ENCODE measurements at places on chromosomes 5 and 9.

DNA sequence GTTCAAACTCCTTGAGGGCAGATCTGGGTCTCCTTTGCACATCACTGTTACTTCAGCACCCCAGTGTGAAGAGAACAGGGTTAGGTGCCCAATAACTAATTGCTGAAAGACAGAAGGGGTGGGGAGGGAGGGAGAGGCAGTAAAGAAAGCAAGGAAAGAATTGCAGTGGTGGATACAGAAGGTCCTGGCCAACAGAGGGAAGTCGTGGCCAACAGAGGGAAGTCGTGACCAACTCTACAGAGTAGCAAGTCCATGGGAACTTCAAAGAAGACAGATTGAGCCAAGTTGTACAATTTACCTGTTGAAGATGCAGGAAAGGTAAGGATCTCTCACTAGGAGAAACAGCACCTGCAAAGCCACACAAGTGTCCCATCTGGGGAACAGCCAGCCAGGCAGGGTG, 27.0 kb downstream of the CCNJL start:
- no peak for ATAC-seq

DNA sequence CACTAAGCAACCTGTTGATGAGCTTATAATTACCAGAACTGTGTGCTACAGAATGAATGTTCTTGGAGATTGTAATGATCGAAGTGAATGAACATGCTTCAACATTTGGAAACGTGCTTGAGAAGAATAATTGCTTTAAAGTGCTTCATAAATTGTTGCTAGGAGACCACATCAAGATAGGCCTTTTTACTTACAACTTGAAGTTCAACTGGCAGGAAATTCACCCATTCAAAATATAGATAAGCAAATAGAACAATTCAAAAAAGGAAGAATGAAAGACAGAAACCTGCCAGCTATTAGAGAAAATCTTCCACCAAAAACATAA, 38.0 kb upstream of the SLC44A1 start:
- no peak for ATAC-seq

DNA sequence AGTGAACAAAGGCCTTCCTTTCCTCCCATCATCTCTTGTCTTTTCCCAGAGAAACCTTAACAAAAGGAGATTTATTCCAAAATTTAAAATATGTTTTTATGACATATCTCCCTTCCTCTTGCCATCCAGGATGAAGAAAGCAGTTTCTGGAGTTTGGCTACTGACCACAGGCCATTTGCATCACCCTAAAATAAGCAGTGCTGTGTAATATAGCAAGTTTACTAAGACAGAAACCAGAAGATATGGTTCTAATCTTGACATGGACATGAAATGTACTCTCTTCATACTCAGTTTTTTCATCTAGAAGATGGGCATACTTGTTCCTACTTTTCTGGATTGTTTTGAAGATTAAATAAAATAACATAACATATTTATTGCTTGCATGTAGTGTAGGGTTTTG, 50.2 kb upstream of the ZFAND5 start:
- ATAC-seq, result no peak

DNA sequence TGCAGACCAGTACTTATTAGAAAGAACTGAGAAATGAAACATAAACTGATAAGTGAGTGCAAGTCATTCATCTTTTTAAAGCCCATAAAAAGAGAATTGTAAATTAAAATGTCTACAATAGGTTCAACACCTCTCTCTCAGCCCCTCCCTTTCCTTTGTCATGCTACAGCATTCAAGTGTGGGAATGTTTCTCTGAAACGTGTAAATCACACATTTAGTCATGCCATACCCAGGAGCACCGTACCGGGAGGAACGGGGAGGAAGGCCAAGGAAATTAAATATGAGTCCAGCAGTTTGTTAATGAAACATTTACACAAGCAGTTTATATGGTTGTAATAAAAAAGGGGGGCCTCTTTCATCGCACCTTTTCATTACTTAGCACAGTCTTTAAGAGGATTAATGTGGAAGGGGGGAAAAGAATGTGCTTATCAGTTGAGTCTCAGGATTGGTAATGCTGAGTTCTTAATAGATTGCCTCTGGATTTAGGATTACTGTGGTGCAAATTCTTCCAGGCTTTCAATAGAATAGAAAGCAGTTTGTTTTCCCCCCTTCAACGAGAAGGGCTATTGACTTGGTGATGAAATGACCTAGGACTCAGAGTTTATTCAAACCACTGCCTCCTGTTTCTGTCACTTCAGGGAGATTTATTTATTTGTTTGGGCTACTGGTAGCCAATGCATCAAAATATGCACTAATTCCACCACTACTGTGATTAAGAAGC, 176.0 kb upstream of the ZNF608 start:
- ATAC-seq, result no peak

DNA sequence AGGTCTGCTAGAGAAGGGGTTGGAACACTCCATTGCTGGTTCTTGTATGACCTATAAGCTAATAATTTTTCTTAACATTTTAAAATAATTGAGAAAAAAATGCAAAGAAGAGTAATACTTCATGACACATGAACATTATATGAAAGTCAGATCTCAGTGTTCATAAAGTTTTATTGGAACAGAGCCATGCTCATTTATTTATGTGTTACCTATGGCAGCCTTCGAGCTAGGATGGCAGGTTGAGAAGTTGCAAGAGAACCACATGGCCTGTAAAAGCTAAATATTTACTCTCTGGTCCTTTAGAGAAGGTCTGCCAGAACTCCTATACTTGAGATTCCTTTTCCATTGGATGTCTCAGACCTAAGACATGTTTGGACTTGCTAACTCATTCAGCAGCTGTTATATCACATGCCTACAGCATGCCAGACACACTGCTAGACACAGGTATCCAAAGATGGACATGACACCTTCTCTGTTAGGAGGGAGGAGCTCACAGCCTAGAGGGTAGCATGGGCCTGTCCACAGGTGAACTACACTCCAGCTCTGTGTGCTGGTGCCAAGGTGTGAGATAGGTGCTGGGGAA, 304.3 kb downstream of the ARHGAP26 start:
- ATAC-seq, result no peak

- ATAC-seq, result no peak
These were observed 32.3 kb upstream of the WDR38 start for GRCh38 chr9:124820698-124821623.

DNA sequence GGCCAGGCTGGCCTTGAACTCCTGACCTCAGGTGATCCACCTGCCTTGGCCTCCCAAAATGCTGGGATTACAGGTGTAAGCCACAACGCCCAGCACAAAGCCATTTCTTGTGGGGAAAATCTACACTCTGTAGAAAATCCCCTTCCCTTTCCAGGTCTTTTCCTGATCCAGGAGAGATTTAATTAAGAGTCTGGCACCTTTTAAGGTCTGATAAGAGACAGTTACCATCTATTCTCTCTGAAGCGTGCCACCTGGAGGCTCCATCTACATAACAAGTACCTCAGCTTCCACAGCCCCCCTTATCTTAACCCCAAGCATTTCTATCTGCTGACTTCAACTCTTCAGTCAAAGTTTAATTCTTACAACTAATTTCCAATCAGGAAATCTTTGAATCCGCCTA, 71.4 kb upstream of the CDK20 start:
- ATAC-seq, result no peak

DNA sequence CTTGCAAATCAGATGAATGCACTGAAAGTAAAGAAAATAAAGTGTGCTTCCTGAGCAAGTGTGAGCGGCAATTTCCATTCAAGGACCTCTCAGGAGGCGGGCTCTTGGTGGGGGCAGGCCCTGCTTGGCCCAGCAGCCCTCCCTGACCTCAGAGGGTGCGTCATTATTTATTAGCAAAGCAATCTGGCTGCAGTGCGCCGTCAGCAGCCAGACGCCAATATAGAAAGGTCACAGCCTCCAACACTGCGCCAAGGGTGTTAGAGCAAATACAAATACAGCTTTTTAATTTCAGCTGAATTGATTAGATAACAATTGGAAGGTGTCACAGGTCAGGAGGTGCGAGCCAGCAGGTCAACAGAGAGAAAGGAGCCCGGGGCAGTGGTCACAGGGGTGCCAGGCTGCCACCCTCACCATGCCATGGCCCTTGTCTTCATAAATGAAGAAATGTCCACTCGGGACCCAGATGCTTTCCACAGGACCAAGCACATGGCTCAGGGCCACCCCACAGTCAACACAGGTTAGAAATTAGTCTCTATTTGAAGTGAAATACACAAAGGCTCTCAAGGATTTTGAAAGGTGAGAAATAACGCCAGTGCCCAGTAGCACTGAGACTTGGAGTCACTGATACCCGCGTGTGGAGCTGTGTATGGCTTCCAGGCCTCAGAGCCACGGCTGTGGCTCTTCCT, 309.8 kb downstream of the IRX2 start:
- ATAC-seq, result no peak

GRCh38 chr9:133104718-133105460, 16.2 kb downstream of the RALGDS start:
- ATAC-seq, result no peak

DNA sequence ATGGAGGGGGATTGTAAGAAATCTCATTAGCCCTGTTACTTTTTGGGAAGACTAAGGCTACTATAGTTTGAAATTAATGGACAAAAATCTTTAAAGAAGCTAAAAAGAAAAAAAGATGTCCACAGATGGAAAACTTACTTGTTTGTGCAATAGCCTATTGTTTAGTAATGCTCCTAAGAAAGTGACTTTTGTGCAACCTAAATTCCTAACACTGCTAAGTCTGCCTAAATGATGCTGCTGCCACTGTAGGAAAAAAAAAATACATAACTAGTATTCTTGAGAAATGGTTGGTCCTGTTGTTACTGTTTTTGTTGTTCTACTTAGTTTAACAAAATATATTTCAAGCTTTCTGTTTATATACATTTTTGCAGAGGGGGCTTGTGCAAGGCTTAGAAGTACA, 108.2 kb upstream of the NR3C1 start:
- no peak for ATAC-seq

DNA sequence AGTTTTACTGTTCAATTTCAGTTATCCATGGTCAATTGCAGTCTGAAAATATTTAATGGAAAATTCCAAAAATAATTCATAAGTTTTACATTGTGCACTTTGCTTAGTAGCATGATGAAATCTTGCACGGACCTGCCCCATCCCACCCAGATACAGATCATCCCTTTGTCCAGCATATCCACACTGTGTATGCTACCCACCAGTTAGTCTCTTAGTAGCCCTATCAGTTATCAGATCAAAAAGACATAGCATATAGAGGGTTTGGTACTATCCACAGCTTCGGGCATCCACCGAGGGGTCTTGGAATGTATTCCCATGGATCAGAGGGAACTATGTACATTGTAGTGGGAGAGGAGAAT, 97.7 kb downstream of the SLC44A1 start:
- no peak for ATAC-seq

GRCh38 chr9:30815585-30815984, 1568.9 kb upstream of the ACO1 start:
- ATAC-seq, result no peak

- ATAC-seq, result no peak
These were observed 463.5 kb downstream of the RASEF start for GRCh38 chr9:82599336-82599949.

- ATAC-seq, result no peak
These were observed 64.7 kb downstream of the POU5F2 start for GRCh38 chr5:93676704-93677103.

DNA sequence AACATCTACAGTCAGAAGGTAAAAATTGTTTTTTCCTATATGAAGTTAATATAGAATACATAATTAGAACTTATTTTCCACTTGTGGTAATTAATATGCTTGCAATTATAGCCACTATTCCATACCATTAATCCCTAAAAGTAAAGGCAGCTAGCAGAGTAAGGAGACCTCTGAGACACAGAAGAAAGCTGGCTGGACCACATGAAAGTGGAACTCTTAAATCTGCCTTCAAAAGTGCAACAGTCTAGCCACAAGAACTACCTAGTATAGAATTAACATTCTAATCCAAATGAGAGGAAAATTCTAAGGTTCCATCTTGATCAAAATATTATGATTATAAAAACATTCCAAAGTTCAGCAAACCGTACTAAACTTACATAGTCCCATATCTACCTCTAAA, 37.6 kb downstream of the ARL15 start:
- ATAC-seq, result no peak

DNA sequence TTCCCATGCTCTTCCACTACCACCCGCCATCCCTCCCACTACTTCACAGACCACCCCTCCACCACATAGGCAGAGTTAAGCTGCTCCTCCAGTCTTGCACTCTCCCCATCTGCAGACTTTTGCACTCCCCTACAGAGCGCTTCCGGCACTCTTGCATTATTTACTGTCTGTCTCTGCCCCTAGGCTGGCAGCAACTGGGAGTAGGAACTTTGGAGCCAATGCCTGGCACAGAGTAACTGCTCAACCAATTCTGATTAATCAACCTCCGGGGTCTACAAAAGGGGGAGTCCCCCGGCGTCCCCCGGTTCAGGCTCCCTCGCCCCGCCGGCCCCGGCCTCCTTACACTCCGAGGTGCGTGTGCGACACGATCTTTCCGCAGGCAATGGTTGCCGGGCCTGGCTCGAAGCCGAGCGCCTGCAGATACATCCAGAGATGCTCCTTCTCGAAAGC, 498 bp downstream of the HAUS6 start:
- peak; percentile 27 for ATAC-seq

Data from activated CD4-positive, CD25-positive, alpha-beta regulatory T cell treated with anti-CD3 and anti-CD28 coated beads, Interleukin-2, amount 50 U/mL, for 24 hours (primary cell).